ENCODE measurements at places on chromosomes 7 and 10.

DNA sequence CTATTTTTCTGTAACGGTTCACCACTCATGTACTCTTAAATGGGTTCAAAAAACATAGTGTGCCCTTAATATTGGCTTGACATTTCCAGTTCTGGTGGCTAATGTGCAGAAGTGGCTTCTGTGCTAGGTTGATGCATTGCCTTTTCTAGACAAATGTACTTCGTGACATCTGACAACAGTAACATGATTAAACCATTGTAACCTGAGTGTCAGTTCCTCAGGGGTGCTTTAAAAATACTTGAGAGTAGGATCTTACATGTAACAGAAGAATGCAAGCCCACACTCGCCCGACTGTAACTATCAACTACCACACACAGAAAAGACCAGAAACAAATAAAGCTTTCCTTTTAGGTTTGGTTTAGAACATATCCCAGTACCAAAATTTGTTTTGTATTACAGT lies 393.4 kb upstream of the NFE2L3 start:
- no peak for DNase-seq

DNA sequence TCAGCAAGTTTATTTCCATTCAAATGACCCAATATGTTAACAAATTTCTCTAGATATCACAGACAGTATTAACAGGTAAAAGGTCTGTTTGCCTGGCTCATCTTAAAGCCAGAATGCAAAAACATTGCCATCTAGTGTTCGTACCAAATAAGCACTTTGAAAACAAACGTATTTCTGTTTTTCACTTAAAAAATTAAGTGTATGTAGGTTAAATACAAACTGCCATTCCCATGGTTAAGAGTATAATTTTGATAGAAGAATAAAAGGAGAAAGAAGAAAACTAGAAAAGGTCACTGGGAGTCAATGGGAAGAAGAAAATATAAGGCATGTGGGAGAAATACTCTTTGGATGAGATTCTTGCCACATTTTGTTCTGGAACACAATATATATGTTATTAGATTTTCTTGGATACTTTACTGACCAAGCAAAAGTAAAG lies 51.0 kb downstream of the ORC5 start:
- DNase-seq, result peak; percentile 47

GRCh38 chr7:5396999-5397663 lies 26.5 kb downstream of the TNRC18 start:
- DNase-seq, result no peak

GRCh38 chr7:66666313-66666952 lies 37.8 kb downstream of the KCTD7 start:
- no peak for DNase-seq

GRCh38 chr7:91503934-91504555 lies 239.8 kb downstream of the FZD1 start:
- no peak for DNase-seq

DNA sequence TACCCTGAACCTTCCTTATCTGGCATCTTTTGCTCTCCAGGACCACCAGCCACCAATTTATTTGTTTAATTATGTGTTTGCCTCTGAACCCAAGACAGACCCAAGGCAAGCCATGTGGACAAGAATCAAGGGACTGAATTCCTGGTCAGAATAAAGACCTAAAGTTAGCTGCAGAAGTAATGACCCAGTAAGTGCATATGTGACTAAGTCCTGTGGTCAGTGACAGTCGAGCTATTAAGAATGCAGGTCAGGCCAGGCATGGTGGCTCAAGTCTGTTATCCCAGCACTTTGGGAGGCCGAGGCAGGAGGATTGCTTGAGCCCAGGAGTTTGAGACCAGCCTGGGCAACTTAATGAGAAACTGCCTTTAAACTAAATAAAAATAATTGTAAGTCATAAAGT lies 139.4 kb downstream of the CCDC71L start:
- DNase-seq, result no peak

DNA sequence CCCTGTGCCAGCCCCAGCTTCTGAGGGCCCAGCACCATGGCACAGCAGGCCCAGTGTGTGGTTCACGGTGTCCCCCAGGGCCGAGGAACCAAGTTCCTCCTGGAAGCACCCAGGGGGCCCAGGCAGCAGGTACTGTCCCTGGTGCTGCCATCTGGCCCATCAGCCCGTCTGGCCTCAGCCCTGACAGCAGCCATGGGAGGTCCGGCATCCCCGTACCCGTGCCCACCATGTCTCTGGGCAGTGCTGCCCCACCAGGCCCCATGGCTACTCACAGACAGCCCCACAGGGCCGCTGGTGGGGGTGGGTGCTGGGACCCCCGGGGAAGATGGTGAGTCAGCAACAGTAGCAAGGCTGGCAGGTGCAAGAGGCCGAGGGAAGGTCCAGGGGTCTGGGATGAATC lies 32.8 kb downstream of the STK32C start:
- no peak for DNase-seq

- DNase-seq, result no peak
Measured at GRCh38 chr7:25900245-25900644, 251.8 kb upstream of the NFE2L3 start.

- no peak for DNase-seq
Measured at GRCh38 chr10:111425459-111425858, 348.6 kb downstream of the ADRA2A start.

DNA sequence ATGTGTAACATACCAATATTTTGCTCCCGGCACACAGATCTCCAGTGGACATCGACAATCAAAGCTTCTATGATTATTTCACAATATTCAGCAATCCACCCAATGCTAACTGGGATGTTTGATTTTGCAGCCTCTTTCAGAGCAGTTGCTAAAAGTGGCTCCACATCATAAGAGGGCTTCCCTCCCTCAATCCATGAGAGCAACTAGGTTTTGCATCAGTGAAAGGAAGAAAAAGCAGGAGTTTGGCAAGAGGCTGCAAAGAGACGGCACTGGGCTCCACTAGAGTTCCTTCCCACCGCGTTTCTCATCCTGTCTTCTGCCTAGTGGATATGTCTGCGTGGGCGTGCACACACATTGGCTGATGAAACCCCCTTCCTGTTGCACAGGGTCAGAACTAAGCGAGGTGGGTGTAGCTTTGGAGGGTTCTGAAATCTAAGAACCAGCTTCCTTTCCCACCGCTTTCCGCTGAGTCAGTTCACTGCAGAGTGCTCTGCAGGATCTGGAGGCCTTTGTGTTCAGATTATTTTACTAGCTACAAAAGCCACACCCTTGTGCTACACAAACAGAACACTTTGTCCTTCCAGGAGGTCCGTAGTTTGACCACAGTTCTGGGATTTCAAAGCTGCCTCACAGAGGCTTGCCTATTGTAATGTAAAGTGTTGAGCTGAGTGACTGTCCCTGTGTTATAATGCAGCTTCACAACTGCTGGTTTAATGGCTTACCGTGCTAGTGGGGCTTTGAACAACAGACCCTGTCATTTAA lies 28.1 kb downstream of the ARL4A start:
- peak; percentile 39 for DNase-seq

- no peak for DNase-seq
Measured at GRCh38 chr7:98598846-98599615, 18.1 kb upstream of the NPTX2 start.

GRCh38 chr7:43742692-43743091 lies 13.4 kb upstream of the COA1 start:
- DNase-seq, result no peak

DNA sequence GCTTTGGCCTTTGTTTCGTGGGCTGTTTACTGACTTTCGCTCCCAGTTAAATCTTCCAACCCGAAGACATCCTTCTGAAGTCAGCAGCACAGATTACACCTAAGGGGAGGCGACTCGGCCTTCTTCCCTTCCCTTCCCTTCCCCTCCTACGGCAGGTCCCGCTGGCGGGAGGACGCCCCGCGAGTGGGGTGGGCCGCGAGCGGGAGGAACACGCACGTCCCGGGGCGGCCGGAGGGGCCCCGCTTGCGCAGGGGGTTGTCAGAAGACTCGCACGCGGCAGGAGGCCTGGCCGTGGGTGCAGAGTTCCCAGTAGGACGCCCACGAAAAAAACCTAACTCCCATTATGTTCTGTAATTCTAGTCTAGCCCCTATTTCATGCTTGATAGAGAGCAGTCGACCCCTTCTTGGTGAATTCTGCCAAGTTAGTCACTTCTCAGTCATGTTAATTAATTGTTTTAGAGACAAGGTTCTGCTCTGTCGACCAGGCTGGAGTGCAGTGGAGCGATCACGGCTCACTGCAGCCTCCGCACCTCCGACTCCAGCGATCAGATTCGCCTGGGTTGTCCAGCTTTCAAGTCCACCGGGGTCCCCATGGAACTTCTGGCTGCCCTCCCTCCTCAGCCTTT lies 19.2 kb upstream of the ZNF32 start:
- peak; percentile 67 for DNase-seq

DNA sequence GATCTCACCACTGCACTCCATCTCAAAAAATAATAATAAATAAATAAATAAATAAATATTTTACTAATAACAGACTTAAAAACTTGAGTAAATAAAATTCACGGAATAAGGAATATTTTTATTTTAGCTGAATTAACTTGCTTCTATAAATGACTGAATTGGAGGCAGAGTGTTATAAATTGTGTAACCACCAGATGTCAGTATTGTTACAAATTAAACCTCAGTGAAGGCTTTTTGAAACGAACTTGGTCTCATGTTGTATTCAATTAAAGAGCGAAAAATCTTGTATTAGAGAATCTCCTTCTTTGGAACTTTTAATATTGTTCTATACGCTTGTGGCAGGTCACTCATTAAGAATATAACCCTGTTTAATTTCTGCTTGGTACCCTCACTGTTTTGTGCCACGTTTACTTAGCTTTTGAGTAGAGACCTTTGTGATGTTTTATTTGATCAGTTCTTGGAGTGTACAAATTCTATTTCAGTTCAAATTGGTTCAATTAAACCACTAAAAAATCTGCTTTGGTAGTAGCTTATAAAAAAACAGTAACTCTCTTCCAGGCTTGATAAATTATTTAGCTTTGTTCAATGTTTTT lies 45.6 kb upstream of the SCIN start:
- DNase-seq, result peak; percentile 30

DNA sequence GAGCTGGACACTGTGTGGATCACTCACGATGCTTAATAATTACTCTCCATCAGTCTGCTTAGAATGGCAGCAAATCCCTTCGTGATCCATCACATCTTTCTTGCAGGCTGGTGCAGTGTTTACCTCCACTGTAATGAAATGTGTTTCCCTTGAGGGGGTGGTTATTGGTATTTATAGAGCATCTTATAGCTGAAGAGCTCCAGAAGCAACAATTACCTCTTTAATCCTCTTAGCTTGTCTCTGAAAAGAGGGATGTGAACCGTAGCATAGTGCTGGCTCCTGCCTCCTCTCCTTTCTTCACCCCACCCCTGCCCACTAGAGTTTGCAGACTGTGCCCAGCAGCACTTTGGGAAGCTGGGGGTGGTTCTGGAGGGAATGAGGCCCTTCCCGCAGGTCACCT lies 132.6 kb downstream of the CAMK1D start:
- no peak for DNase-seq

- DNase-seq, result no peak
Measured at GRCh38 chr10:78910886-78911285, 157.9 kb upstream of the ZMIZ1 start.

DNA sequence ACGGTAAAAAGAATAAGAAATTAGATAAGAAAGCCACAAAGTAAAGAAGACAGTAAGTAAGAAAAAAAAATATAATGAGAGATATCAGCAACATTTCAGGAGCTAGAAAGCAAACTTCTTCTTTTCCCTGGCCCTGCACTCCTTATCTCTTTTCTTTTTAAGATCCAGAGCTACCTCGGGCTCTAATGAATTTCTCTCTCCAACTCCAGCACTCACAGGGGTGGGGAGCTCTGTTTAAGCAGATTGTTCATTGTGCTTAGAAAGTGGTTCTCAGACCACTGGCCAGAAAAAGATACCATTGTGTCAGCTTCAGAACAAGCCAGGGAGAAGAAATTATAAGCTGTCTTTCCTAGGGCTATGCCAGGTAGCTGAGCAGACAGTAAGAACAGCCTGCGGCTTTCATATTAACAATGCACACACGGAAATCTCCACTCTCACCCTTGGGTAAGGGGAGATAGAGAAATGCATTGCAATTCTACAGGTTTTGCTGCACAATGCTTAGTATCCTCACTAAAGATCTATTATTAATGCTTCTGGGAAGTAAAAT lies 19.3 kb downstream of the OR2F1 start:
- DNase-seq, result no peak

- DNase-seq, result no peak
Measured at GRCh38 chr10:8137272-8137681, 82.8 kb downstream of the GATA3 start.

DNA sequence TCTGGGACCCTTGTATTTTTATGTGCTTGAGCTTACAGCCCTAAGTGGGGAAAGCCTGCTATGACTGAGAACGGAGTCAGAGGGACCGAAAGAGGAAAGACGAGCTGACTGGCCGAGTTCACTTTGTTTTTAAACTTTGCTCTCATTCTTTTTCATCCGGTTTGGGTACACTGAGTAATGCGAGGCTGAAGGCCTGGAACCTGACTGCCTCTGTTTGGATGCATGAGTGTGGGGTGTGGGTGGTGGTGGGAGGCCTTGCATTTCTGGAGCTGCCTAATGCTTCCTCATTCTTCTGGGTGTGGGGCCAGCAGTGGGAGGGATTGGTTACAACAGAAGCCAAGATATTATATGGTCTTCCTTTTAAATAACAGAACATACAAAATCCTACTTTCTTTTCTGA lies 155.5 kb downstream of the BUB3 start:
- no peak for DNase-seq

DNA sequence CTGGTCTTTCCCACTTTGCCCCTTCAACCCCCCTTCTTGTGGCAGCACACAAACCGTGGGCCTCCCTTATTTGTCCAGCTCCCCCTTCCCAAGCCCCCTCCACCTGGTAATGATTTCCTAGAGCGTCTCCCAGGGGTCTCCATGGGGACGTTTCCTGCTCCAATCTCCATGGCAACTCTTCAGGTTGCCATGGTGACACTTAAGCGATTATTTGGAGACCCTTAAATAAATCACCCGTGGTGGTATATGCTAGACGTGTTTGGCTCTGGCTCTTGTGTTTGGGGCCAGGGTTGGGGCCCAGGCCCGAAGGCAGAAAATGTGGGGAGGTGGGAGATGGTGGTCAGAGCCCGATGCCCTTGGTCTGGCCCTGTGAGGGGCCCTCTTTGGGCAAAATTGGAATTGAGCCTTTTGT lies 41.1 kb upstream of the DLG5 start:
- no peak for DNase-seq

DNA sequence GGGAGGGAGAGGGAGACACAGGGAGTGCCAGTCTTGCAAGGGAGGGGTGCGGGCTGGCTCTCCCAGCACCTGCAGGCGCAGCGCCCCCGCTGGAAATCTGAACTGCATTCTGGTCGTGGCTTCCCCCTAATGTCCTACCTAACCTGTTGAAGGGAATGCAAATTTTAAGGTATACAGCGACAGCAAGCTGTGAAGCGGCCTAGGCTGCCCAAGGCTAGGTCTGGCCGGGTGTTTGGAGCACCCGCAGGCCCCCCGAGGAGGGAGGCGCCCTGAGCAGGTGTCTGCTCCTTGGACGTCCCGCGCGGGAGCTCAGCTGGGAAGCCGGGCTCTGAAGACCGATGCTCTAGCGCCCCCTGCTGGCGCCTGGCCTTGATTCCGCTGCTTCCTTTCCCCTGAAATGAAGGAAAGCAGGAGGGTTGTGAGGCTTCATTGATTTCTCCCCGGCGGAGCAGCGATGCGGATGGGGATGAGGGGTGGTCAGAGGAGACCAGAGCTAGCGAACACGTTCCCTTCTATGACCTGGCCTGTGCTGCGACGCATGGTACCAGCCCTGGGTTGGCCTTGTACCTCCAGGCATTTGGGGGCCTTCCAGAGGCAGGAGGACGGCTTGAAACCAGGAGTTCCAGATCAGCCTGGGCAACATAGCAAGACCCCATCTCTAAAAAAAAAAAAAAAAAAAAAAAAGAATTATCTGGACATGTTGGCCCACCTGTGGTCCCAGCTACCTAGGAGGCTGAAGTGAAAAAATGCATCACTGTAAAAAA lies 601.3 kb downstream of the GALNT17 start:
- DNase-seq, result peak; percentile 18

- DNase-seq, result no peak
Measured at GRCh38 chr10:131743190-131744151, 157.3 kb upstream of the PPP2R2D start.
